ENCODE measurements at places on chromosomes 12 and 14.

GRCh38 chr14:77489041-77489440 lies 9.6 kb downstream of the ISM2 start:
- no peak for DNase-seq

DNA sequence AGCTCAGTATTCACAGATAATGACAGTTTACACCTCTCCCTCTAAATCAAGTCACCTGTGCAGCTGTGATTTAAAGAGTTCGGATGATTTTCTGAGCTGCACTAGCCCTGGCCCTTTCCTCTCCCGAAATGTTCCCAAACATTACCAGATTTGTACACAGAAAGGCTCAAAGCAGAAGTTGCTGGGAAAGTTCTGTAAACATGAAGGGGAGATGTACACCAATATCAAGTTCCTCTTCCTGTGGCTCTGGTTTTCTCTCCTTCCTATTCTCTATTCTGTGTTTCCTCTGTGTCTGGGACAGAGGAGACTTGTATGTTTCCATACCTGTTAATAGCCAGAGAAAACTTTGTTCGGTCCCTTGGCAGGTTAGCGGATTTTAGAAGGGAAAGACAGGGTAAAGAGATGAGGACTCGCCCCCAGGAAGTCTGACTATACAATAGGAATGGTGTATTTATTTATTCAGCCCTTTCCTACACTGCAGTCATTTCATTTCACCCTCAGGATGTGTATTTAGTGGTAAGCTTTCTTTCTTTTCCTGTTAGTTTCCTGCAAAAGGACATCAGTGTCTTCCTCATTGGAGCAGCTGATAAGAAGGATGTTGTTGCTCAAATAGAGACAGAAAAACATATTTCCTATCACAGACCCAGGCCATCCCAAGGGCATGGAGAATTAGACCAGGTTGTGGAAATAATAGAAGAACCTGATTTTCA lies 7.6 kb upstream of the NUMB start:
- peak; percentile 28 for DNase-seq

- DNase-seq: no peak
These were observed 10.0 kb downstream of the ATP2B1 start for GRCh38 chr12:89698607-89699006.

DNA sequence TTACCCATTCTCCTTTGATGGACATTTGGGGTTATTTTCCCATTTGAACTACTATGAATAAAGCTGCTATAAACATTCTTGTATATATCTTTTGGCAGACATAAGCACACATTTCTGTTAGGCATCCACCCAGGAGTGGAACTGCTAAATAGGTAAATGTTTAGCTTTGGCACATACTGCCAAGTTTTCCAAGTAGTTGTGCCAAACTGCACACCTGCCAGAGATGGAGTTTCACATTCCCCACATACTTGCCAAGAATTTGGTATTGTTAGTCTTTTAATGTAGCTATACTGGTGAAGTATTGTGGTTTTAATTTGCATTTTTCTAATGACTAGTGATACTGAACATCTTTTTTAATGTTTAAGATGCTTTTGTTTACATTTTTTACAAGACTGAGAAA lies 201.0 kb downstream of the GXYLT1 start:
- DNase-seq: no peak

- no peak for DNase-seq
These were observed 319.9 kb downstream of the TMEM121 start for GRCh38 chr14:105846312-105846711.

- no peak for DNase-seq
These were observed 156.6 kb downstream of the FOXA1 start for GRCh38 chr14:37438444-37438843.

DNA sequence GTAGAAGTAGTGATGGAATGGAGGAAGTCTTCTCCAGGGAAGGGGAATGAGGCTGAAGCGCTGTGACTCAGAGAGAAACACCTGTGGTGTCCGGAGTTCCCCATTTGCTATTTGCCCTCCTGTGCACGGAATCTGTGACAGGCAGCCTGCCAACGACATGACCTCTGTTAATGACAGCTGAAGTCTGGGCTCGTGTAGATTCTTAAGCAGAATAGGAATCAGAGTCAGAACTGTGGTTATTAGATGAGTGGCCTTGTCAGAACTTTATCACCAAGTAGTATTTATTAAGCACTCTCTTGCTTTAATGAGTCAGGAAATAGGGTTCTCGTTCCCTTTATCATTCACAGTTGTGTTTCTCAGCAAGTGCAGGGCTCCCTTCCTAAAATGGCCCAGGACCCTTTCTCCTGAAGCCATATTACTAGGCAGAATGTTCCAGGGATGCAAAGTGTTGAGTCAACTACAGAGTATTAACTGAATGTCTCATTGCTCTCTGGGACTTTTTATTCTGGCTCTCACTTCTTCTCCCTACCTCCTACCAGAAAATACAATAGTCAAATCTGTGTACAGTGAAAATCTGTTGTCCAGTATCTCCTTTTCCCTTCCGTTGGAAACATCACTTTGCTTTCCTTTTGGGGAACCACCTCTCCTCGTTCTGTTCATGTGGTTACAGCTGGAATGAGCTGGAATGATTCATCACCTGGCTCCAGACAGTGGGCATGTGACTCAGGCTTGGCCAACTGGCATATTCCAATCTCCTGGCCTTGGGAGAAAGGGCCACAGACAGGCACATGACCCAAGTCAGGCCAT lies 77.8 kb upstream of the MAX start:
- no peak for DNase-seq

GRCh38 chr14:76205708-76206107 lies 54.0 kb downstream of the GPATCH2L start:
- DNase-seq: no peak

GRCh38 chr14:76045773-76046172 lies 60.2 kb downstream of the IFT43 start:
- no peak for DNase-seq

- no peak for DNase-seq
These were observed 46.9 kb downstream of the ACTN1 start for GRCh38 chr14:68932231-68932630.

DNA sequence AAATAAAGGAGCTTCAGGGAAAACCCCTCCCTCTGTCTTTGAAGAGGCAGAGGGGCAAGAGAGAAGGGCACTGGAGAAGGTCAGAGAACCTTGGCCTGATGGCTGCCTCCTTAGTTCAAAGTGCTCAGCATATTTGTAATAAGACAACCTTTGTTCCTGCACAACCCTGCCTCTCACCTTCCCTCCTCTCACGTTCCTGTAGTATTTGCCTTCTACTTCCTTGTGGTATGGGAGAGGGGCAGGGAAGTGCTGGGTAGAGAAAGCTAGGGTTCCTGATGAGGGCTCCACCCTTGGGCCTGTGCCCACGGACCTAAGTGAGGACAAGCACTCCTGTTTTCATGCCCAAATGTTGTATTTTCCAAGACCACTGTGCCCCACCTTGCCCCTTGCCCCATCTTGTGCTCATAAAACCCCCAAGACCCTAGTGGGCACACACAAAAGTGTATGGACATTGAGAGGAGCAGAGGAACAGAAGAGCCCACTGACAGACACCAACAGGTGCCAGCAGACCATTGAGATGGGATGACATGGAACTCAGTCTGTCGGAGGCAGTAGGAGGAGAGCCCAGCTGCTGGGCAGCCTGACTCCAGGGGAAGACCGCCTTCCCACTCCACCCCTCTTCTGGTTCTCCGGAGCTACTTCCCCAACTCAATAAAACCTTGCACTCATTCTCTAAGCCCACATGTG lies 261.5 kb upstream of the CCDC196 start:
- DNase-seq: no peak
